ENCODE measurements at places on chromosomes 4 and X.

DNA sequence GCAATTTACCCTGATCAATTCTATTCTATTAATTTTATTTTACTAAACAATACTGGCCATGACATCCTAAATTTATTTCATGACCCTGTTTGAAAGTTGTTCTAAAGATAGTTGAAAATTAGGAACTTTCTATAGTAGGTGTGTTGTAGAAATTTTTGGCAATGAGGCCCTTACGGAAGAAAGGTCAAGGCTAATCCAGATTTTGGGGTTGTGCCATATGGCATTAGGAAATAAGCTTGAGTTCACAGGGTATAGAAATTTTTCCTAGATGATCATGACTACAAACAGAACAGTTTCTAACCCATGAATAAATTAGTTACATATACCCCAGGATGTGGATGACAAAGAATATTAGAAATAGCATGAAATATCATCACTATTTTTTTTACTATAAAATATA is 7.8 kb upstream of the ALB start:
- DNase-seq = no peak

- DNase-seq = no peak
Measured at GRCh38 chr4:87120411-87121162, 99.8 kb downstream of the KLHL8 start.

GRCh38 chr4:165874791-165875371 is 1.8 kb downstream of the TLL1 start:
- no peak for DNase-seq

- no peak for DNase-seq
Measured at GRCh38 chr4:16693641-16694040, 204.8 kb downstream of the LDB2 start.

- DNase-seq = no peak
Measured at GRCh38 chrX:53233536-53233935, 8.5 kb upstream of the KDM5C start.

DNA sequence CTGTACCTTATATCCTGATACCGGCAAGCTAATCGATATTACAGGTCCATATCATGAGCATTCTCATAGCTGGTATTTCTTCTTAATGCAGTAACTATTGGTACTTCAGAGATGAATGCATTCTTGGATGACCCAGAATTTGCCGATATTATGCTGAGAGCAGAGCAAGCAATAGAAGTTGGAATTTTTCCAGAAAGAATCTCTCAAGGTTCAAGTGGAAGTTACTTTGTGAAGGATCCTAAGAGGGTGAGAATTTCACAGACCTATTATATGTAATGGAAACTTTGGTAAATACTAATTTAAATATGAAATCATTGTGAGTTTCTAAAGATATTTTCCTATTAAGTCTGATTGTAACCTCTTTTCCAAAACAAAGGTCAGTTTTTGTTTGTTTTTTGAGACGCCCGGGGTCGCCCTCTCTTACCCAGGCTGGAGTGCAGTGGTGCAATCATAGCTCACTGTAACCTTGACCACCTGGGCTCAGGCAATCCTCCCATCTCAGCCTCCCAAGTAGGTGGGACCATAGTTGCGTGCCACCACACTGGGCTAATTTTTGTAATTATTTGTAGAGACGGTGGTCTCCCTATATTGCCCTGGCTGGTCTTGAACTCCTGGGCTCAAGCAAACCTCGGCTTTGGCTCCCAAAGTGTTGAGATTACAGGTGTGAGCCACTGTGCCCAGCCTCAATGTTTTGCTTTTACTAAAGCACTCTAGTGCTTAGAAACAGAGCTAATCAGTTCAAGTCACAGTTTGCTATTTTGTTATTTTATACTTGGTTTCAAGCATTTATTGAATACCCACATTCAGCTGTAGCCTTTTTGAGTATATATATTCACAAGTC is 18.6 kb downstream of the PI4K2B start:
- DNase-seq = no peak

GRCh38 chr4:40948014-40948413 is 198.3 kb downstream of the NSUN7 start:
- DNase-seq = no peak

DNA sequence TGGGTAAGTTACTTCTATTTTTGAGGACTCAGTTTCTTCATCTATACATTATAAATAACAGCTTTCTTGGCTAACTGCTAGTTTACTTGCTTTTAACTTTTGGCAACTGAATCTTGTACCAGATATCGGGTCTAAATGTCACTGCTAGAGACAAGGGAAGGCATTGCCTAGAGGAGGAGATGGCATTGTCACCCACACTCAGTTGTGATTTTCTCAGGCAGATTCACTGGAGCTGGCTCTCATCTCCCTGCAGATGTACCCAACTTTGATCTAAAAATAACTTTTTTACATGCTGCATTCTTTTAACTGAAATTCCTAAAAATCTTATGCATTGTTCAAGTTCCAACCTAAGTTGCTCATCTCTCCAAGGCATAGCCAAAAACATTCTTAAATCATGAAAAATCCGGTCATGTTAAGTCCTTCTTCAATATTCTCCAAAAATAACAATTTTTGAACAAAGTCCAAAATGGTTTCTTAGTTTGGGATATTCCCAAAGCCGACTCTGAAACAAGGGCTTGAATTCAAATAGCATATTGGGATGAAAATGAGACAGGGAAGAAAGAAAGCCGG is 469.0 kb upstream of the BOD1L1 start:
- no peak for DNase-seq

GRCh38 chr4:184313702-184314659 is 96.3 kb upstream of the ENPP6 start:
- no peak for DNase-seq

GRCh38 chr4:159227984-159228383 is 125.1 kb downstream of the RAPGEF2 start:
- DNase-seq = no peak

DNA sequence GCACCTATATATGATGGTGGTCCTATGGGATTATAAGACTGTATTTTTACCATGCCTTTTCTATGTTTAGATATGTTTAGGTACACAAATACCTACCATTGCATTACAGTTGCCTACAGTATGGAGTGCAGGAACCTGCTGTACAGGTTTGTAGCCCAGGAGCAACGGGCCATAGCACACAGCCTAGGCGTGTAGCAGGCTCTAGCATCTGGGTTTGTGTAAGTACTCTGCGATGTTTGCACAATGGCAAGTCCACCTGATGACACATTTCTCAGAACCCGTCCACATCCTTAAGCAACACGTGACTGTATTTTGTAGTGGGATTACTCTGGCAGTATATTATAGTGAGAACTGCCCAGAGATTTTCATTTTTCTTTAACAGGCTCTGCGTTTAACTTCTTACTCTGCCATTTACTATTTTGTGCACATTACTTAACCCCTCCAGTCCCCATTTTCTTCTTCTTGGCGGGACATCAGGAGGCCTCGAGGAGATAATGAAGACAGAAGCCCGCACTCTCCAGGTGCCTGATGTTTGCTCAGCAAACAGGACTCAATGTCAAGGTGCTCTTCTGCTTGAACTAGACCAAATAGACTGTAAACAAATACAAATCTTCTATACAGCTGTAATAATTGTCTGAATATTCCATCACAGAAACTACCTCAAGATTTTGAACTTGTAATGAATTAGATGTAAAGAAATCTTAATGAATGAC is 102.0 kb upstream of the PDLIM3 start:
- no peak for DNase-seq

GRCh38 chr4:54909961-54910360 is 215.4 kb downstream of the KDR start:
- no peak for DNase-seq

DNA sequence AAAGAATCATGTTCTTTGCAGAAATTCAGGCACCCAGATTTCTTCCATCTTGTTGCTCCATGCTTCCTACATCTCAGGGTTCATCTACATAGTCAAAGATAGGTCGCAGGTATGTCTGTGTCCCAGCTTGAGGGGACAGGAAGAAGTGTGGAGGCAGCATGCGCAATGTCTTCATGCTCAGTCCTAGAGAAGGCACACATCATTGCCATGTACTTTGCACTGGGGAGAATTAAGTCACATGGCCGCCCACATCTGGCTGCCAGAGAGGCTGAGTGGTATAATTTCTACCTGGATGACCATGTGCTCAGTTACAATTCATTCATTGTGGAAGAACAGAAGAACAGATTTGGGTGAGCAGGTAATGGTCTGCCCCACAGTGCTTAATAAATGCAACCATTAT is 54.1 kb downstream of the GAB1 start:
- DNase-seq = no peak

- peak; percentile 39 for DNase-seq
Measured at GRCh38 chr4:152408514-152409327, 127.2 kb downstream of the FBXW7 start.

GRCh38 chrX:18548996-18549395 is 122.9 kb downstream of the RS1 start:
- DNase-seq = no peak

- no peak for DNase-seq
Measured at GRCh38 chr4:109010521-109010920, 247.7 kb upstream of the ETNPPL start.

DNA sequence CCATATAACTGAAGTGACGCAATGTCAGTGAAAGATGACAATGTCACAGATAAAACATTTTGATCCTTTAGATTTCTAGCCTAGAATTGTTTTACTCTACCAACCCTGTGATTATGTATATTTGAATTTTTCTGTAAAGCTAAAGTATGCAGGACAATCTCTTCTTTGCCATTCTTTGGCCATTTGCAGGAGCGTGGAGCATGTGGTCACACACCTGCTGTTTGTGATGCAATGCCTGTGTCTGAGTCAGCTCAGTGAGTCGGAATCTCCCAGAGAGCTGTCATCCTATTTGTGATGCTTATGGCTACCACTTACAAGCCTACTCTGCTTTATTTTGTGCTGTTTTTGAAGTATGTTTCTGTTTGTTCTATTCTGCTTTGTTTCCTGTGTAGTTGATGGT is 214.5 kb downstream of the NAF1 start:
- no peak for DNase-seq

- no peak for DNase-seq
Measured at GRCh38 chr4:109472343-109472761, 38.7 kb downstream of the SEC24B start.

DNA sequence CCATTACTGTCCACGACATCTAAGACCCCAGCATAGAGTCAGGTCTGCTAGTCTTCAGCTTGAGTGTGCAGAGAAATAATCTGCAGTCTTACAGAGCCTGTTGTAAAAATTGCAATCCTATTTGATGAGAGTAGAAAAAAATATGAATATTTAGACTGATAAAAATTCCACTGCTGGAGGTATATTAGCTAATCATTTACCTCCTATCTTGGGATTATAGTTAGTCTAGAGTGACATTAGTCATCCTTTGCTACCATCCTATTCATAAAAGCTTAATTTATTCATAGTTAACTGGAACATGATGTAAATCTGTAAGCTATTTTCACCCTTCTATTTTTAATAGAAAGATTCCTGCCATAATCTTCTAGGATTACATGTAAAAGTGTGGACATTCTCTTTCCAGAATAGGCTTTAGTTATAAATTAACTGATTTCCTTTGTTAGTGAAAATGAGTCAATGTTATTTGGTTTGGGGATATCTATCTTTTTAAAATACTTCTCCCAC is 26.7 kb downstream of the C4orf54 start:
- DNase-seq = no peak

DNA sequence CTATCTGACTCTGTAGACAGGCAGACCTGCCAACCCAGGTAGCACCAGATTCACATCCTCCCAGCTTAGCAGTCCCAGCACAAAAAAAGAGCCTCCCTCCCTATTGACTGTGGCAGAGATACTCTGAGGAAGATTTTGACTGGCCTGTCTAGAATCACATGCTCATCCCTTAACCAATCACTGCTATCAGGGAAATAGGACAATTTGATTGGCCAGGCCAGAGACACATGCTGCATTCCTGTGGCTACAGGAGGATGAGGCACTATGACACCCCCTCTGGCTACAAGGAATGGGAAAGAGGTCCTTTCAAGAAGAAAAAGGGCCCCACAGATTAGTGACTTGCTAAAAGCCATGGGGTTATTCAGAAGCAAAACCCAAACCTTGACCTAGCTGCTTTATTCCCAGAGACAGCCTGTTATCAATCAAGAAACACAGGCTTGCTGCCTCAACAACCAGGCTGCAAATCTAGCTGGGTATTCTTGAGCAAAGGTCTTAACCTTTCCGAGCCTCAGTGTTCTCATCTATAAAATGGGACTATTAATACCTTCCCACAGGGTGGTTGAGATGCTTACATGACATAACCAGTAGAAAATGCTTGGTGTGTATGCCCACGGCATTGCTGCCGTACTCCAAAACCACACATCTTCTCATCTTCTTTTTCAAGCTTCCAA is 147.6 kb downstream of the BCOR start:
- no peak for DNase-seq

- no peak for DNase-seq
Measured at GRCh38 chr4:134955059-134955458, 753.5 kb upstream of the PABPC4L start.

DNA sequence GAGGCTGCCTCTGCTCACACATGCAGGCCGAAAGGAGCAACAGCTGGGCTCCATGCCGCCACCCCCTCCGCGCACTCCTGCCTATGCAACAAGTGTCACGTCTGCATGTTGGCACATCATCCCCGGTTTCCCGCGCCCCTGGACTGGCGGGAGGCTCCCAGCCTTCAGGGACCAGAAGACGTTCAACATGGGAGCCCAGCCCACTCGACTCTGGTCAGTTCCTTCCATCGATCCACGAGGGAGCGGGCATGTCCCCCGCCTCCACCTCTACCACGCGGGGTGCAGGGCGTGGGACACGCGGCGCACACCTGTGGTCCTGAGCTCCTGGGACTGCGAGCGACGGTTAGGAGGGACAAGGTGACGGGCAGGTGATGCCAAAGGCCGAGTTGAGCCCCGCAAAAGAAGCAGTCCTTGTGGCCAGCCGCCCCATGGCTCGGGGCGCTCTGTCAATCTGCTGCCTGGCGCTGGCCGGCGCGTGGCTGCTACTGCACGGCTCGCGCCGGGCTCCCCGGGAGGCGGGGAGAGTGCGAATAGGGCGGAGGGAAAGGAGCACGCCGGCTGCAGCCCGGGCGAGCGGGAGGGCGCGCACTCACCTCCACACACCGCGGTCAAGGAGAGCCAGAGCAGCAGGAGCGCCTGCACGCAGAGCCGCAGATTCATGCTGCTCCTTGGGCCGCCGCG is 645 bp downstream of the APLN start:
- no peak for DNase-seq

- DNase-seq = no peak
Measured at GRCh38 chrX:20455001-20455400, 188.3 kb upstream of the RPS6KA3 start.

DNA sequence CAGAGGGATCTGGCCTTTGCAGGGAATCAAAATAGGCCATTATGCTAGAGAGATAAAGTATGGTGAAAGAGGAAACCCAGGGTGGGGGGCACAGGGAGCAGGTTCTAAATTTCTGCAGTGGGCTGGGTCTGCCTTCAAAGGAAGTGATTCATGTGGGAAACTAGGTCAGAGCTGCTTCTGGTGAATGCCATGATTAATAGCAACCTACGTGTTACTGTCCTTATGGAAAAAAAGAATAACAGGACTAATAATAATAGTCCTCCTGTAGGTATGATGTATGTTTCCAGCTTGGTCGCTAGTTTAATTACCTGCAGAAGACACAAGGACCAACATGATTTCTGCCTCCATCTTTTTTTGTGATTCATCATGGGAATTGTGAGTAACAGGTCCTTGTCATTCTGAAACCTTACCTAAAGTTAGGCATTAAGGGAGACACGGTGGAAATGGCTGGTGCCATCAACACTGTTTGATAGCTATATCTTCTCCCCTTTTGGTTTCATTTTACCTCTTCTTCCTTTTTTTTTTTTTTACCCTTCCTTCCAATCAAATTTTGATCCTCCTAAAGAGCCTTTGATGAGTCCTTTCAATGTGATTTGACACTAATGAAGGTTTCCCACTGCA is 180.4 kb downstream of the CPEB2 start:
- no peak for DNase-seq
